ENCODE measurements at places on chromosomes 7 and 10.

DNA sequence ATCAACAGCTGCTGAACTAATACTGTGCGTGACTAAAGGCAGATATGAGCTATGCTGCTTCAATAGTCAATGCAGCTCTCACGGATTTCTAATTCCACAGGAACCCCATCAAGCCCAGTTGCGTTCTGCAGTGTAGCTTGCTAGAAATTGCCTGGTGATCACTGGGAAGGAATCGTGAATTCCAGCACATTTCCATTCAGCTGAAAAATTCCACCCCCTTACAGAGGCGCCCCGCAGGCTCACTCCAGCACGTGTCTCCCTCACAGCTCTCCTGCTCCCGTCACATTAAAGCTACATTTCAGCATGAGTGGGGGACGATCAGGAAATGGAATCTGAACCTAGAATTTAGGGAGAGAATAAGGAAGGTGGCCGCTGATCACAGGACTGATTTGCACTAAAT, 534.8 kb downstream of the TCERG1L start:
- no peak for DNase-seq

GRCh38 chr7:117173035-117173770, 149.7 kb downstream of the WNT2 start:
- no peak for DNase-seq

GRCh38 chr10:26555719-26556368, 117.7 kb downstream of the APBB1IP start:
- no peak for DNase-seq

DNA sequence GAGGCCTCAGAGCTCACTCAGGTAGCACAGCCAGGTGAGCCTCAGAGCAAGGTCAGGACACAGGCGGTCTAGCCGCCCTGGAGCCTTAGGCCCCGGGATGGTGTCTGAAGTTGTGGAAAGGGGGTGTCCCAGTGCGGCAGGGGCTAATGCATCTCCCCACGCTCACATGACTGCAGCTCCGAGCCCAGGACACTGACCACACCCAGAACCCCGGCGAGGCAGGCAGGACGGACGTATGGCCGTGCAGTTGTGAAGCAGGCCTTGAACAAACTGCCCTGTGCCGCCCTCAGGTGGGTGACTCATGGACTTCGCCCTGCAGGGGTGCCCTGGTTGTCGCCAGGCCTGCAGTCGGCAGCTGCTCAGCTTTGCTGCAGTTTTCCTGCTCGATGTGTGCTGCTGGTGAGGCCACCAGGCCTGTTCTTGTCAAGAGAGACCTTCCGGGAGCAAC, 5.0 kb upstream of the PRKAR1B start:
- no peak for DNase-seq

GRCh38 chr10:3122486-3123205, 49.9 kb downstream of the PITRM1 start:
- no peak for DNase-seq

DNA sequence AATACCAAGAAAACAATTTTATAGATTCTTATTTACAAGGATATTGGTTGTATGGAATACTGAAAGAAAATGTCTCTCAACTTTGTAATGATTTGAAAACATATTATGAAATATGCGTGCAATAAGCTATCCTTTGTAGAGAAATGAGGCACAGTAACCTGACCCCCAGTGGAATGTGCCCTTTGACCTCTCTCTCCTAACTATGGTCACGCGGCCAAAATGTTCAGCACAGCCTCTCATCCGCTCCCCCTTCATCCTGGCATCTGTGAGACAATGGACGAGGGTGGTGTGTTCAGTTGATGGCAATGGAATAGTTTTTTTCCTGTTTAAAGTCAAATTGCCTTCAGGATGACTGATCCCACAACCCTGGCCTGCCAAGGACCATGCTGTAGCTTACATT, 13.3 kb downstream of the BEND7 start:
- DNase-seq = no peak

DNA sequence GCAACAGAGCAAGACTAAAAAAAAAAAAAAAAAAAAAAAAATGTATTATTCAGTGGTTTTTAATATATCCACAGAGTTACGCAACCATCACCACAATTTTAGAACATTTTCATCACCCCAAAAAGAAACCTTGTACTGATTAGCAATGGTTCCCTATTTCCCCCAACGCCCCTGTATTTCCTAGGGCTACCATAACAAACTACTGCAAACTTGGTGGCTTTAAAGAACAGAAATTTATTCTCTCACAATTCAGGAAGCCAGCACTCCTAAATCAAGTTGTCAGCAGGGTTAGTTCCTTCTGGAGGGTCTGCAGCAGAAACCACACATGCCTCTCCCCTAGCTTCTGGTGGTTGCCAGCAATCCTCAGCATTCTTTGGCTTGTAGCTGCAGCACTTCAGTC, 5.9 kb upstream of the NUP42 start:
- DNase-seq = no peak

- no peak for DNase-seq
Measured at GRCh38 chr7:20795881-20796280, 9.2 kb upstream of the SP8 start.

DNA sequence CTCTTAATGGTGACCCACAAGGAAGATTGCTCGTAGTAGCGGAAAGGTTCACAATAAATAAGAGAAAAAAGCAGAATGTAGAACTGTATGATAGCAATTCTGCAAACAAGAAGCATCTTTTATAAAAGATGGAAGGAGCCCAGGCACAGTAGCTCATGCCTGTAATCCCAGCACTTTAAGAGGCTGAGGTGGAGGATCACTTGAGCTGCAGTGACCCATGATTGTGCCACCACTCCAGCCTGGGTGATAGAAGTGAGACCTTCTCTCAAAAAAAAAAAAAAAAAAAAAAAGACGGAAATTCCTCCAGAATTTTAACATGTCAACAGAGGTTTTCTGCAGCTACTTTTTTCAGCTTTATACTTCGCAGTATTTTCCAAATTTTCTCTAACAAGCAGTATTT, 13.2 kb downstream of the GATAD1 start:
- no peak for DNase-seq

DNA sequence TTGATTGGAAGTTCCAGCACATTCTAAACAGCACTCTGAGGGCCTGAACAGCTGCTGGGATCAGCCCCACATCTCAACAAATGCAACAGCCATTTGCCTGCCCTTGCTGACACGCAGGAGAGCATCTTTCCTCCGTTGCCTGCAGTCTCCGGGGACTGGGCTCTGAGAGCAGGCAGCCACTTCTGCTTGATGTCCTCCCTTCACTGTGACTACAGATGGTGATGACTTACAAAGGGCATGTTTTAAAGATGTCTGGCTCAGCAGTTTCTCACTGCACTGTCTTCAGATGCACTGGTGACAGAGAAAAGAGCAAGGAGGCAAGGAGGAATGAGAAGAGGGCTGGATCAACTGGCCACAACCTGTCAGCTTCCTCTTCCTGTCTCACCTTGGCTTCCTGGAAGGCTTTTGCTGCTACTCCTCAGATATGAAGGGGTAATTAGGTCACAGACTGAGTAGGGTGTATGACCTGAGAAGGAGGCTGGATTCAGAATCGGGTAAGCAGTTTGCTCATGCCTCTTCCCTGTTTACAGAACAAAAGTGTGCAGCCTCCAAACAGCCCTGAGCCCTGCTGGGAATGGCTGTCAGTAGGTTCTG, 143.5 kb upstream of the GHITM start:
- no peak for DNase-seq

DNA sequence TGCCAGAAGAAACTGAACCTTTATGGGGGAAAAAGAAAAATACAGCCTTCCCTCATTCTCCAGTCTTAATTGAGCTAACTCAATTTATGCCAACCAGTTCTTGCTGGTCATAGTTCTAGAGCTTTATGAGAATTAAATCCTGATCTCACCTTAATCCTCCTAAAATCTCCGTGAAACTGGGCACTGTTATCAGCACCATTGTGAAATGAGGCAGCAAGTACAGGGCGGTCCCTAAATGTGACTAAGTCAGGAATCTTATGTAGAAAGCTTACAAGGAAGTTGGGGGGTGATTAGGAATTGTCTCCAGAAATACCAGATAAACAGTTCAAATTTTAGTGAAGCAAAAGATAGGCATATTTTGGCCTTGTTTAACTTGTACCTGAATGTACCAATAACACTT, 10.7 kb upstream of the INSYN2A start:
- DNase-seq = no peak

- DNase-seq = no peak
Measured at GRCh38 chr7:97005183-97006054, at the start of gene DLX6. Gene DLX6, plus strand, starts transcription at chr7:97005553. Its CDS starts 425 bp downstream, at chr7:97005978.

DNA sequence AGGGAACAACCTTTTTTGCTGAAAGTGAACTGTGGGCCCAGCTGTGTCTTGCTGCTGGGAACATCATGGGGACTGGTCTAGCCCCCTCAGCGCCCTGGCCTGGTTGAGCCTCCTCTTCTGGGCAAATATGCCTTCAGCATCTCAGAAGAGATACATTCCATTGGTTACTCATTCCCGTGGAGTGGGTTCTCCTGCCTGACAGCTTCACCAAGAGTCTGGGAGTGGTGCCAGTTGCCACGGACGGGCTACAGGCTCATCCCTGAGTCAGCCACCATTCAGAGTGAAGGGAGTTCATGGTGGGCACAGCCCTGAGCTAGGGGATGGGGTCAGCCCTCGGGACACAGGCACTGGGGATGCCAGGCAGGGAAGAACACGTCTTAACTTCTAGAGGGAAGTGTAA, 81.9 kb downstream of the RAMP3 start:
- DNase-seq = no peak

DNA sequence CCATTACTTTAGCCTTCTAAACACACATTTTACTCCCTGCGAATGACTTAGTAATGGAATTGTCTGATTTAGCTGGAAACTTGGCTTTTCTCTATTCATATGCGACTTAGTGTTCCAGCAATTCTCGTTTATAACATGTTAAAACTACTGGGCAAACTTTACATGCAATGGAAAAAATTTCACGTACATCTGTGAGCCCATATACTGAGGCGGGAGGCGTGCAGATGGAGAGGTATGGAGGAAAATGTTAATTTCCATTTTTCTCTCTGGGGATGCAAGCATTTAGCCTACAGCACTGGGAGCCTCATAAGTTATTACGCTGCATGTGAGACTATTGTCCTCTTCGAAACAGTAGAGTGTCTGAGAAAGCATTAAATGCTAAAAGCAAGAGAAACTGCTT, 591.5 kb upstream of the ANKRD30A start:
- DNase-seq = no peak

- DNase-seq = no peak
Measured at GRCh38 chr7:55164527-55164926, 145.7 kb downstream of the EGFR start.
